Kidney capillary endothelial cell (primary cell): ENCODE measurements at places on chromosomes 13 and 19.

DNA sequence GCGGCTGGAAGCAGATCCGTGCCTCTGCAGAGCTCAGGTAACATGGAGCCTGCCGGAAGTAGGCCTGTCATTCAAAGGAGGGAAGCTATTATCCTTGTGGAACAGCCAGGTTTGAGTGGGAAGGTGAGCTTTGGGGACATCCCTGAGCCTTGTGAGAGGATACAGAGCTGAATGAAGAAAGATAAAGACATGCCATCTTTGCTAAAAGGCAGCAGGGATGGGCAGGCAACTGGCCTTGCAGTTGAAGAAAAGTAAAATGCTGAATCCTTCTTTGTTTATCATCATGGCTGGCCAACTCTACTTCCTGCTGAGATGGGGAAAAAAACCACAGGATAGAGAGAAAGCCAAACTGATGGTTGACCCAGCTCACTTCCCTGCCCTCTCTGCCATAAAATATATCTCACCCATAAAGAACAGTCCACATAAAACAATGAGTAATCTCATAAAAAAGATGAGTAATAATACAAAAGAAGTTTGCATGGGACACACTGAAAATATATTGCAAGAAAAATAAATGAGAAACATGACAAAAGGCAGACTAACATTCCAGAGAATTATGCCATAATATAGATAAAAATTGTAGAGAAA is 226.3 kb downstream of the DLEU7 start:
- DNase-seq = peak; percentile 16

- DNase-seq = no peak
Observed at GRCh38 chr13:22017226-22017625, 346.4 kb downstream of the FGF9 start.

DNA sequence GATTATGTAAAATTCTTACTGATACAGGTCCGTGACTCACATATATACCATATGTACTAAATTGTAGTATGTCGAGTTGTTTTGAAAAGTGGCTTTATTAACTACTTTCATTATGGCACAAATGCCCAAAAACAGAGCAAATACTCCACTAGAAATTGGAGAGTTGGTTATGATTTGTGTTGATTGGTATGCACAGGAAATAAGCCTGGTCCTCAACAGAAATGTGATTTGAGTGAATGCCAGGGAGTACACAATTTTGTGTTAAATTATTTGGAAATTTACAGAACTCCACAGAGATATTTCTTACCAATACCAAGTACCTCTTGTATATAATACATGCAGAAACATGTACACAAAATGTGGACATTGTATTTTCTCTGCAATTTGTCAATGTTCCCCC is 676.7 kb downstream of the PCDH9 start:
- no peak for DNase-seq

- DNase-seq = no peak
Observed at GRCh38 chr13:106573868-106574267, 5.9 kb upstream of the ARGLU1 start.

GRCh38 chr13:31625115-31625514 is 114.2 kb upstream of the RXFP2 start:
- no peak for DNase-seq

DNA sequence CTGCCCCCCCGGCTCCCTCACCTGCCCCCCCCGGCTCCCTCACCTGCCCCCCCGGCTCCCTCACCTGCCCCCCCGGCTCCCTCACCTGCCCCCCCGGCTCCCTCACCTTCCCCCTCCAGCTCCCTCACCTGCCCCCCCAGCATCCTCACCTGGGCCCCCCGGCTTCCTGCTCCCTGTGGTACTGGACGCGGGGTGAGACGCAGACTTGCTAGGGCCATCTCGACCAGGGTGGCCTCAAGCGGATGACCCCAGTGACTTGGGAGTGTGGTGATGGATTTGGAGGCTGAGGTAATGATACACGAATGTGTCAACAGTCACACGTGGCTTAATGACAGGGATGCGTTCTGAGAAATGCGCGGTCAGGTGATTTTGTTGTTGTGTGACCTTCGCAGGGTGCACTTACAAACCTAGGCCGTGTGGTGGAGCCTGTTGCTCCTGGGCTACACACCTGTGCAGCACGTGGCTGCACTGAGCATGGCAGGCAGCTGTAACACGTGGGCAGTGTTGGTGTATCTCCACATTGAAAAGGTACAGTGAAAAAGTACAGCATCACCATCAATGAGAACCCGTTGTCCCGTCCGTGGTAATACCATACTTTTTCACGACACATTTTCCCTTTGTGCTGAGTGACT is 197.8 kb downstream of the TEX29 start:
- DNase-seq = no peak

DNA sequence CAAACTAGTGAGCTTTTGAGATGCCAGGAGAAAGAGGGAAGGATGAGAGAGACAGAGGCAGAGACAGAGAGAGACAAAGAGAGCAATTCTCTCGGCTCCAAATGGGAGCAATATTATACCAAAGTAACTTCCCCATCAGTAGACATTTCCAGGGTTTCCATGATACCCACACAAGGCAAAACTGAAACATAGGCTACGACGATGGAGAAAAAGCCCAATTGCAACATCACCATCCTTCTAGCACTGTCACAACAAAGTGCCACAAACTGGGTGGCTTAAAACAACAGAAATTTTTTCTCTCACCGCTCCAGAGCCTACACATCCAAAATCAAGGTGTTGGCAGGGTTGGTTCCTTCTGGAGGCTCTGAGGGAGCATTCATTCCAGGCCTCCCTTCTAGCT is 81.4 kb downstream of the KCTD12 start:
- no peak for DNase-seq

DNA sequence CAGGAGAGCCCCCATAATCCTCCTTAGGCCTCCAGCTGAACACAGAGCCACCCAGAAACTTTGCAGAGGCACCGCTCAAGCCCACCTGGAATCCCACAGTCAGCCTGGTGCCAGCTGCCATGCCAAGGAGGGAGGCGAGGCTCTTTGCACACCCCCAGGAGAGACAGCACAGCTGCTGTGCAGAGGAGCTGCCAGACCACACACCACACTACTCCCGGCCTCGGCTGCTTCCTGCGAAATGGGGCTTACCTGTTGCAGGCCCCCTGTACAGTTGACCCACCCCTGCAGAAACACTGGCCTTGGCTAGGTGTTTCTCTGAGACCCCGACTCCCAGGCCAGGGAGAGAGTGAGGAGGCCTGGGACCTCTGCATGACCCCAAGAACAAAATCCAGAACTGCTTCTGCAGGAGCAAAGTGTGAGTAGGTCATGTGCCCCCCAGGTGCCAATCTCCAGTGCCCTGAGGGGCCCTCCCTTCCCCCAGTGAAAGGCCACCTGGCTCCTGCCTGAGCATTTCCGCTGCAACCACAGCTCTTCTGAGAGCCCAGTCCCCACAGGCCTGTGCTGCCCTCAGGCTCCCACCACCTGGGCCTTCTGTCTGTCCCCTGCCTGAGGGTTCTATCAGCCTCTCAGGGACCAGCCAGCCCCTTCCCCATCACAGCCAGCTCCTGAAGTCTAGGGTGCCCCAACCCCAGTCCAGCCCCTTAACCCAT is 580.4 kb downstream of the UQCRFS1 start:
- DNase-seq = no peak

GRCh38 chr13:36414461-36414860 is 17.8 kb upstream of the CCNA1 start:
- DNase-seq = no peak

- DNase-seq = no peak
Observed at GRCh38 chr13:60227158-60227557, 63.4 kb upstream of the DIAPH3 start.

DNA sequence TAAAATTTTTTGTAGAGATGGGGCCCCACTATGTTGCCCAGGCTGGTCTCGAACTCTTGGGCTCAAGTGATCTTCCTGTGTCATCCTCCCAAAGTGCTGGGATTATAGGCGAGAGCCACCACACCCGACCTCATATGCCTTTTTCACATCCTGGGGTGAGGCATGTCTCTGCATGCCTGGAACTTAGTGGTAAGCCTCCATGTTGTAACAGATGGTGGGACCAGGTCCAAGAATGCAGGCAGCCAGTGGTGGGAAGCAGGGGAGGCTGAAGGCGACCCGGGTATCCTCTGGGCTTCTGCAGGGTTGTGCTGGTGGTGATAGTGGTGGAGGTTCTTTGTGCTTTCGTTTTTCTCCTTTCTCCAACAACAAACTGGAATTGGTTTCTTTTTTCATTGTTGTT is 30.1 kb upstream of the CCDC124 start:
- no peak for DNase-seq

DNA sequence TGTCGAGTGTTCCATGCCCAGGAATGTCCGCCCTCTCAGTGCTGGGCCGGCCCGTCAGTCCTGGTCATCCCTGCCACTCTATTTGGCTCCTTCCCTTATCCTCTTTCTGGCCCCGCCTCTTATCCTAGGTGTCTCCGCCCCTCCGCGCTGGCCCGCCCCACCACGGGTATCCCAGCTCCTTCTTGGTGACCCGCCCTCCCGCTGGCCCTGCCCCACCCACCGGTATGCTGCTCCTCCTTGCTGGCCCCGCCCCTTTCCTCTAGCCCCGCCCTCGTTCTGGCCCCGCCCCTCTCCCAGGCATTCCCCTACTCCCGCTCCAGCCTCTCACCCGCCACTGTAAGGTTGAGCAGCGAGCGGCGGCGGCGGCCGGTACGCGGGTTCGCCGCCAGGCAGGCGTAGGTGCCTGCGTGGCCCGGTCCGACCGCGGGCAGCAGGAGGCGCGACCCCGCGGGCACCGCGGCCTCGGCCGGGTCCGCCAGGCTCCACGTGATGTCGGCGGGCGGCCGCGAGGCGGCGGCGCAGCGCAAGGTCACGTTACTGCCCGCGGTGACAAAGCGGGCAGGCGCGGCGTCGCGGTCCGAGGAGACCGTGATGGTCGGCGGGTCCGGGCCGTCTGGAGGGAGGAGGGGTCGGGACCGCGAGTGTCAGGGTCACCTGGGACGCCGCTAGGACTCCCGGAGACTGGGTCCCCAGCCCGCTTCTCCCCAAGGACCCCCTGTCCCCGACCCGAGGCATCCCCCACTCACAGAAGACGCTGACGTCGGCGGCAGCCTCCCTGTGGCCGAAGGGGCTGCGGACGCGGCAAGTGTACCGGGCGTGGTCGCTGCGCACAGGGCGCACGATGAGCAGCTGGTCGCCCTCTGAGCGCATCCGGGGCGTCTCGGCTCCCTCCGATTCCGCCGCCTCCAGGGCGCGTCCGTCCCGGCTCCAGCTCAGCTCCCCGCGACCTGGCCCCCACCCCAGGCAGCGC is 2.0 kb downstream of the VSIG10L start:
- DNase-seq = peak; percentile 91

GRCh38 chr13:93254775-93255174 is 28.2 kb downstream of the GPC6 start:
- DNase-seq = no peak

DNA sequence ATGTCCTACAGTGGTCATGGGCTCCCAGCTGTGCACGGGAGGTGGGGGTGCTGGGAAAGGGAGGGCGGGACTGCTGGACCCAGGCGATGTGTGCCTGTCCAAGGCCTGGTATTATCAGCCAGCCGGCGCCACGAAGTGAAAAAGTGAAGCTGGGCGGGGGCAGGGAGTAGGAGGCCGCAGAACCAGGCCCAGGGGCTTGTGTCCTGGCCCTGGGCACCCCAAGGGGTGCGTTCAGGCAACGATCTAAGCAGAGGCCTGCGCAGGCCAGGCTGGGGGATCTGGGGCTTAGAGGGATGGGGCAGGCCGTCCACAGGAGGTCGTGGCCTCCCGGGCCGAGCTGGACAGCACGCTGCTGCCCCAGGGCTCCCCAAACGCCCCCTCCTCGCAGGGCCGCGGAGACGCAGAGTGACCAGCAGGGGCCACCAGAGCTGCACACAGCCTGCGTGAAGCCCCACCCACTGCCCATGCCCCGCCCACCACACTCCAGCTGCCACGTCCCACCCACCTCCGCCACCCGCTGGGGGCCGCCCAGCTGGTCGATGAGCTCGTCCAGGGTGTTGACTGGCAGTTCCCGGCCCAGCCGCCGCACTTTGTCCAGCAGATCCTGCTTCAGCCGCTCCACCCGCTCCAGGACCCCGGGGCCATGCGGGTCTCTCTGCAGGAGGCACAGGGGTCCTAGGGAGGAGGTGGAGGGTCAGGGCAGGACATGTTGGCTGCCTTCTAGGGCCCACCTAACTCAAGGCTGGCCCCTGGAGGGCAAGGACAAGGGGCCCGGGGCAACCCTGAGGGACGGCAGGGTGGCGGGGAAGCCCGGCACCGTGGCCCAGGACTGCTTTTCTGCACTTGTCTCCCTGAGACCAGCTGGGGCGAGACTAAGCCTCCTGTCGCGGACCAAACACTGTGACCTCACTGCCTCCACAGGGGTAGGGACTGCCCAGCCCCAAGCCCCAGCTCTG is 9.5 kb downstream of the GPX4 start:
- DNase-seq = peak; percentile 90

GRCh38 chr19:27718234-27718633 is 1494.7 kb downstream of the UQCRFS1 start:
- DNase-seq = no peak

- no peak for DNase-seq
Observed at GRCh38 chr19:47754206-47755064, 9.1 kb downstream of the NOP53 start.

DNA sequence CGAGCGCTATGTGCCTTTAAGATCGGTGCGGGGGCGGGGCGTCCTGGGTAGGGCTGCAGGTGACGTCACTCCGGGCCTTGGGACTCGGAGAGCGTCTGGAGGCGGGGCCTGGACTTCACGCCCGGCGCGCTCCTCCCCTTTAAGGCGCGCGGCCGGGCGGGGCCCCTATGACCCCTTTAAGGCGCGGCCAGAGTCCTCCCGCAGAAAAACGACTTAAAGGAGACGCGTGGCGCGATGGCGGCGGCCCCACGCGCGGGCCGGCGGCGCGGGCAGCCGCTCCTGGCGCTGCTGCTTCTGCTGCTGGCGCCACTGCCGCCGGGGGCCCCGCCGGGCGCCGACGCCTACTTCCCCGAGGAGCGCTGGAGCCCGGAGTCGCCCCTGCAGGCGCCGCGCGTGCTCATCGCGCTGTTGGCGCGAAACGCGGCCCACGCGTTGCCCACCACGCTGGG is at the start of gene COLGALT1:
Gene COLGALT1, plus strand, starts transcription at position 170 of the 449 bp plus-strand sequence. Its CDS starts 65 bp downstream, at position 235.
- peak; percentile 89 for DNase-seq

DNA sequence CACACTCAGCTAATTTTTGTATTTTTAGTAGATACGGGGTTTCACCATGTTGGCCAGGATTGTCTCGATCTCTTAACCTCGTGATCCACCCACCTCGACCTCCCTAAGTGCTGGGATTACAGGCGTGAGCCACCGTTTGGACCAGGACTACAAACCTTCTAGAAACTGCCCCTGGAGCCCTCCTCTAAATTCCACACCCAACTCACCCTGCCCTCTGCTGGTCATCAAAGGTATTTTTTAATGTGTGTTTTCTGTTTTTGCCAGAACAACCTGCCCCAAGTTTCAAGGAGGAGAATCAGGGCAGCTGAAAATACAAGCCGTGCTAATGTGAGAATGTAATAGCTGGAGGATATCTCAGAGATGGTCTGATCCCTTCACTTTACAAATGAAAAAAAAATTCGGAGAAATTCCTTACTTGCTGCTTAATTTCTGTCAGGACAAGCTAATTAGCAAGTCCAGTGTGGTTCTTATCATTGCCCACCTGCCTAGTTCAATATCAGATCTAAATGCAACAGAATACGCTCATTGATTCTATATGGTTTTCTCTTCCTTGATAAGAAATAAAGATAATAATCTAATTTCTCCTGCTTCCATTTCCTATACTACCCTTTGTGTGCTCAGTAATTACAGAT is 4.1 kb downstream of the ATP8A2 start:
- peak; percentile 40 for DNase-seq
